ENCODE measurements at places on chromosomes 3 and 15. TPM values are rescaled to one million over a fixed set of nuclear protein-coding genes. Genes with fewer than 3 reads are reported as not detected.

TIMMDC1 gene
- total RNA-seq = 331 TPM

- no peak for DNase-seq
These were observed 14.6 kb upstream of the POLG start for GRCh38 chr15:89349206-89349558.

DNA sequence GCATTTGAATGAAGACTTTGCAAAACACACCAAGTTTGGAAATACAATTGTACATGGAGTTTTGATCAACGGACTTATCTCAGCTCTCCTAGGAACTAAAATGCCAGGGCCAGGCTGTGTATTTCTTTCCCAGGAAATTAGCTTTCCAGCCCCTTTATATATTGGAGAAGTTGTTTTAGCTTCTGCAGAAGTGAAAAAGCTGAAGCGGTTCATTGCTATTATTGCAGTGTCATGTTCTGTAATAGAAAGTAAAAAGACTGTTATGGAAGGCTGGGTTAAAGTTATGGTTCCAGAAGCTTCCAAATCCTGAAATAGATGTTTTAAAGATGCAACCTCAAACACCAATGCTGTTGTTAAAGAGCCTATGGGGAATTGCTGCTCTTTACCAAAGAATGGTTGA, 11.5 kb downstream of the HTD2 start:
- DNase-seq = no peak

GRCh38 chr3:192215-192929, 4.2 kb upstream of the CHL1 start:
- DNase-seq = no peak
